ENCODE measurements at places on chromosomes 7 and 10. TPM values are rescaled to one million over a fixed set of nuclear protein-coding genes. Genes with fewer than 3 reads are reported as not detected.

GRCh38 chr7:41219276-41219675 is 483.6 kb downstream of the INHBA start:
- no peak for DNase-seq

DNA sequence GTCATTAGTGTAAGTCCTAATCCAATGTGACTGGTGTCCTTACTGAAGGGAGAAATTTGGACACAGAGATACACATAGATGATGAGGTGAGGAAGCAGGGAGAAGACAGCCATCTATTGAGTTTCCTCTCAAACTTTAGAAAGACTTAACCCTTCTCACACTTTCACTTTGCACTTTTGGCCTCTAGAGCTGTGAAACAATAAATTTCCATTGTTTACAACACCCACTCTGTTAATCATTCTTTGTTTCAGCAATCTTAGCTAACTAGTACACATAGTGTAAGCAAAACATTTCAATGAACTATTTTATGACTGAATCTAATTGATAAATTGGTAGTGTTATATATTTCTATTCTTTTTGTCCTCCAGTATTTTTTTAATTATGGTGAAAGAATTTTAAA is 1092.8 kb upstream of the POT1 start:
- no peak for DNase-seq

GRCh38 chr10:132542086-132542775 is 4.6 kb downstream of the INPP5A start:
- no peak for DNase-seq

- DNase-seq: no peak
Measured at GRCh38 chr10:103467406-103467805, 8.7 kb upstream of the CALHM1 start.

DNA sequence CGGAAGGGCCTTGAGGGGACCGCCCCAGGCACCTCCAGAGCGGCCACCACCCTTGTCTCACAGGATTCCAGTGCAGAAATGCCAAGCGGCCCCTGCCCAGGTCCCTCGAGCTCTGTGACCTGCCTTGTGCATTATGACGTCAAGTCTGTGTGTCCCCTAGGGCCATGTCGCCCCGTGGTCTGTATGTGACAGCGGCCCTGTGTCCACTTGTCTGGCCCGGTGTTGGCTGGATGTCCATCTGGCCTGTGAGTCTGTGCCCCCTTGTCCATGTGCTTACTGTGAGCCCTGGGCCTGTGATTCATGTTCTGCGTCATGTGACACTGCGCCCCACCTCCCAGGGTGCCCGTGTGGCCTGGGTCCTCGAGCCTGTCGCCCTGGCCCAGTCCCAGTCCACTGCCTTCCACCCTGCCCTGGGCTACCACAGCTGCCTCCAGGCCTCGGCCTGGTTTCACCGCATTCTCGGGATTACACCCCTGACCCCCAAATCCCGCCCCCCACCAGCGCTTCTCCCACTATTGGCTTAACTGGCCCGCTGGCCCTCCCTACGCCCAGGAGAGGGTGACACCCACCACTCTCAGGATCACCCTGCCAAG is 66.6 kb upstream of the ZNF722 start:
- DNase-seq: no peak

GRCh38 chr10:97778452-97779302 is 6.9 kb upstream of the SFRP5 start:
- no peak for DNase-seq

GRCh38 chr7:128961030-128961659 is 23.4 kb downstream of the IRF5 start:
- DNase-seq: no peak

GRCh38 chr7:1649751-1650326 is 20.2 kb upstream of the ELFN1 start:
- no peak for DNase-seq

DNA sequence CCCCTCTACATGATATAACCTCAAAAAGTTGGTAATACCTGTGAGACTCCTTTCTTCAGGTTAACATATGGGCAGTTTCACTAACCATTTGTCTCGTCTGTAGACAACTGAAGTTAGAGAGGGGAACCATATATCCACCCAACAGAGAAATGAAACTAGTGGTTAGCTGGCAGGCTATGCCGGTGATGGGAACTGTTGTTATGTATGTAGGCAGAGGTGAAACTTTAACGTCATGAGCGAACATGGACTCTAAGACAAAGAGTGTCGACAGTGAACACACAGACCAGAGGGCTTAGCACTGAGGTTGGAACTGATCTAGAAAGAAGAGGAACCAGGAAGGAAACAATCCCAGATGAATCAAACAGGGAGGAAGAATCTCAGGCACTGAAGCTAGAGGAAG is 112.4 kb downstream of the ELMO1 start:
- DNase-seq: peak; percentile 54

- no peak for DNase-seq
Measured at GRCh38 chr10:19921300-19922140, 105.3 kb downstream of the PLXDC2 start.

DNA sequence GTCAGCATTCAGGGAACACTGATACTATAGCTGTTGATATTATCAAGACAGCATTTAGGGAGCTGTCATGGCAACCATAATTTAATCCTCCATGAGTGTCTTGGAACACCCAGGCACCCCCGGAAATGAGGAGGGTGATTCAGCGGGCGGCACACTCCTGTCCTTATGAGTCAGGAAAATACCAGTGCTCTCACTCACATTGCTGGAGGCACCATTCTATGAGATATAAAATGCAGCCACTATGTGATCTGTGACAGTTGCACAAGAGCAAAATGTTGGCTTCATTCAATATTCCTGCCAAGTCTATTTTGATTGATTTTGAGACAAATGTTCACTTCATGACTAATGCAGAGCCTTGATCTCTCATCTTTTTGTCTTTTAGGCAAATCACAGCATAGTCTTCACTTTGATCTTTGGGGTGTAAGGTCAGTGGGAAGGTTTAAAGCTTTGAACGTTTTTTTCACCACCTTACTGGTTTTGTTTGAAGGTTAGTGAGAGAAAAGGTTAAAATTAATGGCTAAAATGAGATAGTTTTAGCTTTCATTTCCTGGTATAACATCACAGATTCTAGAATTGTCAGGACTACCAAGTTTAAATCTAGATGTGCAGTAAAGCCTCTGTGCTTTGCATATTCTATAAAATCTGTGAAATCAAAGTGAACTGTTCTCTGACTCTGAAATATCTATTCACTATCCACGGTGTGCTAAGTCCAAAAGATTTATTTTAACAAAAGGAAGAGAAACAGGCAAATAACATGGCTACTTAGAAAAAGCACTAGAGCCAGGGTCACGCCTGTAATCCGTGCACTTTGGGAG is 12.4 kb upstream of the ARHGAP12 start:
- DNase-seq: no peak

GRCh38 chr7:40604601-40605438 is 470.0 kb downstream of the SUGCT start:
- peak; percentile 44 for DNase-seq

- peak; percentile 12 for DNase-seq
Measured at GRCh38 chr7:23205909-23206767, 24.3 kb downstream of the NUP42 start.

DNA sequence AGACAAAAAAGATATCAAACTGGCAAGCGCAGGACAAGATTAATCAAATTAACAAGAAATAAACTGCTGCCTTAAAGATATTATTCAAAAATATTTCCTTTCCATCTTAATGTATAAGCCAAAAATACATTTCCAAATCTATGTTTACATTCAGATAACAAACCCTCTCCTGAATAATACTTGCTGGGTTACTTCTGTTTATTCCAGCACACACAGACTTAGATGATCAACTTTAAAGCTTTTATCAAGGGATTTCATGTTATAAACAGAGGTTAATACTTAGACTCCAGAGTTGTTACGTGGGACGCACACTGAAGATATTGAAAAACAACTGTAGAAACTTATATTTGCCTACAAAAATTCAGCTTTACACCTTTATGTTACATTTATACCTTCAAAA is 33.6 kb downstream of the LMOD2 start:
- DNase-seq: no peak

- DNase-seq: no peak
Measured at GRCh38 chr10:966466-967235, 21.6 kb upstream of the GTPBP4 start.

DNA sequence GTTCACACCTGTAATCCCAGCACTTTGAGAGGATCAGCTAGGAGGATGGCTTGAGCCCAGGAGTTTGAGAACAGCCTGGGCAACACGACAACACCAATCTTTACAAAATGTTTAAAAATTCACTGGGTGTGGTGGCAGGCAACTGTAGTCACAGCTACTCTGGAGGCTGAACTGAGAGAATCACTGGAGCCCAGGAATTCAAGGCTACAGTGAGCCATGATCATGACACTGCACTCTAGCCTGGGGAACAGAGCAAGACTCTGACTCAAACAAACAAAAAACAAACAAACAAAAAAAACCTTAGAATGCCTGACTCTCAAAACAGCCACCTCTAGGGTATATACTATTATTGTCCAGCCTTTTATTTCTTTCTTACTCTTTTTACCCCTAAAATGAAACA is 56.5 kb upstream of the PAPSS2 start:
- no peak for DNase-seq

DNA sequence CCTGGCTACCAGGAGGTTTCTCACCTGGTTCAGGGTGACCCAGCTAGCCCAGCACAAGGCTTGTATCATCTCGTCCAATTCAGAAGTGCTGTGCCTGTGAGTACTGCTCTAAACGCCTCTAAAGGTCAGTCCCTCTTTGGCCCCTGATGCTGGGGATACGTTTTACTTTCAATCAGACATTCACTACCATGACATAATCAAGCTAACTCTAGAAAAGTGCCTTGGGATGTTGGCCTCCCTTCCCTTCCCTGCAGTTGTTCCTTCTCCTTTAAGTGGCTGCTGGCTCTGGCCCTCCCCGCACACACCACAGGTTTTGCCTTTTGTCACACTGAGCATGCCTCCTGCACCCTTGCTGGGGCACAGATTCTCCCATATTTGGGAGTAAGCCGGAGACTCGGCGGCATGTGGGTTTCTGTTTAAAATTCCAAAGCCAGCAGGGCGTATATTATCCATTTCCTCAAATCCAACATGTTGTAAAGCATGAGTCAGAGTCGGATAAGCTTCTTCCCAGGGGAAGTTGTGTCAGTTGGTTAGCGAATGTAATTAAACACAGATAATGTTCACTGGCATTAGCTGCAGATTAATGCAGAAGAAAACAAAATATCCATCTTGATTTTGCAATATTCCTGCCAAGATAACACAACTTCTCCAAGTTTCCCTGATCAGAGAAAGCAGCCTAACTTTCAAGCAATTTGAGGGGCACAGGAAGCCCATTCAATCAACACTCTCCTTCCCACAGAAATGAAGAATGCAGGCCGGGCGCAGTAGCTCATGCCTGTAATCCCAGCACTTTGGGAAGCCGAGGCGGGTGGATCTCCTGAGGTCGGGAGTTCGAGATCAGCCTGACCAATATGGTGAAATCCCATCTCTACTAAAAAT is 31.8 kb upstream of the VCL start:
- DNase-seq: no peak

GRCh38 chr10:22659866-22660265 is 54.5 kb downstream of the PIP4K2A start:
- DNase-seq: no peak

Gene ICA1
- 0.34 TPM for total RNA-seq

Gene BCL7B
- total RNA-seq: 50.6 TPM

Gene OR2A42
- total RNA-seq: not detected

Gene DDIT4
- total RNA-seq: 1,096 TPM

Gene TBX20
- not detected for total RNA-seq

Gene DGKB
- not detected for total RNA-seq
